ENCODE measurements at places on chromosomes 13 and 19.

DNA sequence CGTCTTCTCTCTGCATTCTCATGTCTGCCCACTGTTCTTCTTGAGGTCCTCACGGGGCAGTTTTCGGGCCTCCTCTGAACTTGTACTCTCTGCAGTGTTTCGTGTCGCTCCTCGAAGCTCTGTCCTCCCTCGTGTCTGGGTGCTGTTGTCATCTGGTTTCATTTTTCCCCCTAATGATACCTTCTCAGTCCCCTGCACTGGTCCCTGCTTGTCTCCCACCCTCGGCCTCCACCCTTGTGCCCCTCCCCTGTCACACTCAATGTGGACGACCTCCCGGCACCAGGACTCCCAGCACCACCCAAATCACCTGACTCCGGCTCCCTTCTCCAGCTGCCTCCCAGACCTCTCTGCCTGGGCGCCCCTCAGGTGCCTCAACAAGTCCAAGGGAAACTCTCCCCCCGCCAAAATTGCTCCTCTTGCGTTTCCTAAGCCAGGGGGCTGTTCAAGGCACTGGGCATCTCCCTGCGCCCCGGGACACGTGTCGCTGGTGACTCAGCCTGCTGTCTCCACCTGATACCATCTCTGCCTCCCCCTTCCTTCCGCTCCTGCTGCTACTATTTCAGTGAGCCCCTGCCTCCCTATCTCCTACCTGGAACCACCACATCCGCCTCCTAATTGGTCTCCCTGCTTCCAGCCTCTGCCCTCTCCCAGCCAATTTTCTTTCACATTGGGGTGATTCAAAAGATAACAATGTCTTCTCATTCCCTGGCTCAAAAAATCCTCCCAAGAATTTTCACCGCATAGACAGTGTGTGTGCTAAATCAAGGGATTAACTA, 49.5 kb downstream of the RFX2 start:
- DNase-seq: peak; percentile 34

DNA sequence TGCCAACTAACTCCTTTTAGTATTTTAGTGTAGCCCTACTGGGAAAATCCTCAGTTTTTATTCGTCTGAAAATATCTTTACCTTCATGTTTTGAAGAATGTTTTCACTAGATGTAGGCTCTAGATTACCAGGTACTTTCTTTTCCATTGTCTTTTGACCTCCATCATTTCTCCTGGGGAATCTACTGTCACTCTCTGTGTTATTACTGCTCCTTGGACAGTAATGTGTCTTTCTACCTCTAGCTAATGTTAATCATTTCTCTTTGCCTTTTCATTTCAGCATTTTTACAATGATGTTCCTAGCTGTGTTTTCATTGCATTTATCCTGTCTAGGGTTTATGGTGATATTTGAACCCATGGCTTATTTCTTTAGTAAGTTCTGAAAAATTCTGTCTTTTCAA, 61.9 kb downstream of the SPACA7 start:
- DNase-seq: no peak

- no peak for DNase-seq
Observed at GRCh38 chr13:91135968-91136367, 211.5 kb upstream of the MIR17HG start.

DNA sequence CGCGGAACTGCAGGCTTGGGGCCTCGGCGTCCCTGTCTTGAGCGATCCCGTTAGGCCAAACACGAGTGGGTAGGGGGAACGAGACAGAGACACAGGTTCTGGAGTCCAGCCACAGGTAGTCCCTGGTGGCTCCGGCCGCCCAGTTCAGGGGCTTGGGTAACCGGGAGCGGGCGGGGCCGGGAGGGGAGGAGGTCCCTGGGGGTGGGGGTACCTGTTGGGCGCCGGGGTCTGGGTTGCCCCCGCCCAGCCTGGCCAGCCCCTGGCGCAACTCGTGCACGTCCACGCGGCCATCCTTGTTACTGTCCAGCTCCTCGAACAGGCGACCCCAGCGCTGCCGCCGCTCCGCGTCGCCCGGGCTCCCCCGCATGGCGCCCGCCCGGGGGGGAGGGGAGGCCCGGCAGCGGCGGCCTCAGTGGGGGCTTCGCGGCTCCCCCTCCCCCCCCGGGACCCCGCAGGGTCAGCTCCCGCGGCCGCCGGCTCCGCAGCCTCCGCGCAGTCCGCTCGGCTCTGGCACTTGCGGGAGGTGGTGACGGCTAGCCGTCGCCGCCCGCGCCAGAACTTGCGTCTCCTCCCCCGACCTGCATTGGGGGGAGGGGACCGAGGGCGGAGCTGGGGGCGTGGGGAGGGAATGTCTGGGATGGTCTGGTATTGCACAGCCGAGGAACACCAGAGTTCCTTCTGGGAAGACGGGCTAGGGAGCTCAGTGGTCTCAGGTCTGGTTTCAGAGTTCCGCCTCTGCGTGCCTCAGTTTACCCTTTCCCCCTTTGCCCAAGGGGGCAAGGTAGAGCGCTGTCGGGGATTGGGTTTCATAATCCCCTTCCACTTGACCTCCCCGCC, at the start of gene SLC25A23:
Gene SLC25A23 (minus strand): TSS at position 531 of the 837 bp plus-strand sequence. CDS start 164 bp downstream, at position 367.
- peak; percentile 9 for DNase-seq

DNA sequence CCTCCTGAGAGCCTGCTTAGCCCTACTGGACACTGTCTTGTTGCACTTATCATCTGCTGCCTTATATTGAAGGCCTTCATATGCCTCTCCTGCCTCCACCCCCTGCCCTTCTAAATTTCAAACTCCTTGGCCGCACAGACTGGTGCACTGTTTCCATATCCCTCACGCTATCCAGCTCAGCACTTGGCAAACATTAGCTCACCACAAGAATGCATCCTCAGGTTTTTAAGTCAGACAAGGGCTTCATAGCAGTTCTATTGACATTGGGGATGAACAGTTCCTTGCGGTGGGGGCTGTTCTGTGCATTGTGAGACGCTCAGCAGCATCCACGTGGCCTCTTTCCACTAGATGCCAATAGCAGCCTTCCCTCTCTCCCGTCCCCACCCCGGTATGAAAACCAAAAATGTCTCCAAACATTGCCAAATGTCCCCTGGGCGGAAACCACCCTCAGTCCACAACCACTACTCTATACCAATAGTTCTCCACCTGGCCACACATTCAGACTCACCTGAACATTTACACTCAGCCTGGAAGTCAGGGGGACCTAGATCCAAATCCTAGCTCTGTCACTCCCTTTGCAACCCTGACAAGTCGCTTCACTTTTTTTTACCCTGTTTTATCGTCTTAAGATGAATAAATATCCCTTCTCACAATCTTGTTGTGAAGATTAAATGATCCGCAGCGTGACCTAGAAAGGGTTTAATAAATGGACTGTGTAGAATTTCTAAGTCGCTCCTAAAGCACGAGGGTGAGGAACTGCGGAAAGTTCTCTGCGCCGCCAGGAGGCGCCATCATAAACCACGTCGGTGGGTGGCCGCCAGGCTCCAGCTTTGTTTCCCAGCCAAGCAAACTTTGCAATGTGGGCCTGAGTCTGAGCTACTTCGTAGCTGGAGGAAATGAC, 3.6 kb upstream of the CEACAM3 start:
- DNase-seq: peak; percentile 30

GRCh38 chr13:98450026-98450425, 126.9 kb downstream of the STK24 start:
- no peak for DNase-seq
